ENCODE measurements at places on chromosomes 16 and 17. TPM values are rescaled to one million over a fixed set of nuclear protein-coding genes. Genes with fewer than 3 reads are reported as not detected.
A peak's percentile ranks its signal among the peaks of the same experiment; 100 is the strongest.

The TBX6 gene
- total RNA-seq = 3.5 TPM

DNA sequence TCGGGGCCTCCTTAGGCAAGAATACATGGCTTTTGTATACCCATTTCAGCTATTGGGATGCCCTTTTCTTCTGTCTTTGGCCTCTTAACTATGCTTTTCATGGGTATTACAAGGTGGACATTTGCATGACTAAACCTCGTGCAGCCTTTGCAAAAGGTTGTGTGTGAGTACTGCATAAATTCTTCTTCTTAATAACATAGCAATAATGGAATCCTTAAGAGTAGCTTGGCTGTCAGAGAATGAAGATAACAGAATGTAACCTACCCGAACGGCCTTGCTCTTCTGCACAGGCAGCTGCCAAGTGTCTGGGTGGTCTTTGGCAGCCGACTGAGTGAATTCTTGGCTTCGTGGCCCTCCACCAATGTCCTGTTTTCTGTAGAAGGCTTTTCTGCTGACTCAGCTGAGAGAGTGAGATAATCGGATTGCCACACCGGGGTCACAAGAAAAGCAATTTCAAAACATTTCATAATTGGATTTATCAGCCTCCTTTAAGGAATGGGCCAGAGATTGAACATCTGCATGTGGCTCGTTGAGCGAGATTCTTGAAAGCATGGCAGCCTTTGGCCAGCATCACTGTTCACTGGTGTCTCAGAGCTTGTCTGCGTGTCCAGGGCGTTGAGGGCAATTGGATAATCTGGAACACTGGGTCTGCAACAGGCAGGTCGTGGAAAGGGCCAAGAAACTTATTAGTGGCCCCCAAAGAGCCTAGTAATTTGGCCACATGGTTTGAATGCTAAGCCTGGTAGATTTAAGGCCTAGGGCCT lies 13.4 kb downstream of the IRF8 start:
- DNase-seq = no peak

GRCh38 chr16:79411805-79412204 lies 188.7 kb downstream of the MAF start:
- DNase-seq = no peak

GRCh38 chr17:4582101-4582501 lies 2.2 kb upstream of the SMTNL2 start:
- no peak for DNase-seq

- peak; percentile 53 for DNase-seq
These were observed 9.5 kb downstream of the TBX21 start for GRCh38 chr17:47742319-47743181.

- DNase-seq = no peak
These were observed 8.9 kb downstream of the CTRL start for GRCh38 chr16:67922740-67923139.

GRCh38 chr17:57514614-57515013 lies 230.5 kb downstream of the CCDC182 start:
- no peak for DNase-seq

The SCN4A gene
- 0.10 TPM for total RNA-seq

Data from progenitor cell of endocrine pancreas (in vitro differentiated cells).